ENCODE measurements at places on chromosomes 4 and X.

- no peak for DNase-seq
These were observed 9.0 kb downstream of the SEC24D start for GRCh38 chr4:118826723-118827444.

DNA sequence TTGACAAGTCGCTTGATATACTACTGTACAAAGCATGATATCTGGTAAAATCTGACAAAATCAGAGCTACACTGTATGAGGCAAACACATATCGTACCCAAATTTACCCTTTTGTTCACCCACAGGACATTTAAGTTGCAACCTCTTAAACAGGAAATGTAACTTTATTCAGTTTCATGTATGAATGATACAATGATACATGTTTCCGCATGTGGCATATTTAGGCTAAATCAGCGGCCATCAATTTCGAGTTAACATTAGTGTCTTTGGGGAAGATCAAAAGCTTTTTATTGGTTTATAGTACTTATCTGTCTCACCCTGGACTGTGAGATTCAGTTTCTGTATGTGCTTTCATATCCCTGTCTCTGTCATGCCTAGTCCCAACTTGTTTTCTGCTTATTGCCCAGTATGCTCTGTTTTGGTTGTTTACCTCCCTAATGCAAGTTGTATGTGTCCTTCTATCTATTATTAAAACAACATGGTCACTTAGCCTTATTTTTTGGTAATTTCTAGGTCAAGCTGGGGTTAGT lies 97.3 kb upstream of the HPRT1 start:
- no peak for DNase-seq

- no peak for DNase-seq
These were observed 44.9 kb downstream of the ANK2 start for GRCh38 chr4:113094331-113094730.

DNA sequence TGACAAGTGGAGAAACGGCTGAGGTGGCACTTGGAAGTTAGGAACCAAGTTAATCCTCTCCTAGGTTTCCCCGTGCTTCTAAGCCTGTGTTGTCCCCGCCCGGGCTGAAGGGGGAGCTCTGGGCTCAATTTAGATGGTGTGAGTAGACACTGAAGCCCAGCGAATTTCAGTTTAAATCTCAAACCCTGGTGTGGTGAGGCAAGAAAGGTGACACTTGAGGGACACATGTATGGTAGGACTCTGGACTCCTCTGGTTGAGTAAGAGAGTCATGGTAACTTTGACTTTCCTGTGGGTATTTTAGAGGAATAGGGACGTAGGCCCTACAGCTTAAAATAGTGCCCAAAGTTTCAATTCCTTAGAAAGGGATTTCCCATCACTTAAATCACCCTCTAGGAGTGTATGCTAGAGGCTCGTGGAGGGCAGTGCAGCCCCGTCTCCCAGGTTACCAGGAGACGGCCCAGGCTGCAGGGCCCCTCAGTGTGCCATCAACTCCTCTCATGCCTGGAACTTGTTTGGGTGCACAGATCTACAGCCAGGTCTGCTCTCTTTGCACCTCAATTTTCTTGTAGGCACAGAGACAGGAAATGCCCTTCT lies 24.0 kb downstream of the HAND2 start:
- DNase-seq = no peak

DNA sequence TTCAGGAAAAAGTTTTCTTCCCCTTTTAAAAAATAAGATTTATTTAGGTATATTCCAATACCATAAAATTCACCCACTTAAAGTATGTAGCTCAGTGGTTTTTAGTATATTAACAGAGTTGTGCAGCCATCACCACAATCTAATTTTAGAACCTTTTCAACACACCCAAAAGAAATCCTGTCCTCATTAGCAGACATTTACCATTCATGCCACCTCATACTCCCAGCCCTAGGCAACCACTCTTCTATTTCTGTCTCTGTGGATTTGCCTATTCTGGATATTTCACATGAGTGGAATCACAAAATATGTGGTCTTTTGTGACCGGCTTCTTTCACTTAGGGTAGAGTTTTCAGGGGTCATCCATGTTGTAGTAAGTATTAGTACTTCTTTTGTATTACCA lies 7.4 kb downstream of the ZNF81 start:
- DNase-seq = no peak

GRCh38 chr4:10108391-10108790 lies 8.2 kb downstream of the WDR1 start:
- no peak for DNase-seq

DNA sequence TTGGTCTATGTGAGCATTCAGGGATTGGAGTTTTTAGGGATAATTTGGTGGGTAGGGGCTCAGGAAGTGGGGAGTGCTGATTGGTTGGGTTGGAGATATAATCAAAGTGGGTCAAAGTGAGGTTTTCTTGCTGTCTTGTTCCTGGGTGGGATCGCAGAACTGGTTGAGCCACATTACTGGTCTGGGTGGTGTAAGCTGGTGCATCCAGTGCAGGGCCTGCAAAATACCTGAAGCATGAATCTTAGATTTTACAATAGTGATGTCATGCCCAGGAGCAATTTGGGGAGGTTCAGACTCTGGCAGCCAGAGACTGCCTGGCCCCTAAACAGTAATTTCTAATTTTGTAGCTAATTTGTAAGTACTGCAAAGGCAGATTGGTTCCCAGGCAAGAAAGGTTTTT lies 665.6 kb upstream of the PRKX start:
- DNase-seq = no peak

DNA sequence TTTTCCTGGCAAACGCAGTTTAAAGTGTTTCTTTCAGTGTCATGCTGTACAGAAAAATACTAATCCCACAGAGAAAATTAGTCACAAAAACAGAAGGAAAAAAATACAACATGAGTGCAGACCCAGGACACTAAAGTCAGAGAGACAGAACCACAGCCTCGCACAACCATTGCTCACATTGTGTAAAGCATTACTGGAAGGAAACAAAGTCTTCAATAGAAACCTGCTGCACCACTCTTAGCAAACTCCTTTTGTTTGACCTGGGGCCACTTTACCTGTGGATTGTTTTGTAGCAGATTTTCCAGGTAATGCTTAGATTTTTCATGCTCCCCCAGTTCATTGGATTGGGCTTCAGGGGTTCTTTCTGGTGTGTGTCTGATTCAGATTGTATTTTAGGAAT lies 131.8 kb upstream of the TMLHE start:
- DNase-seq = no peak

- DNase-seq = no peak
These were observed 1.1 kb upstream of the AP1S2 start for GRCh38 chrX:15855568-15856221.

GRCh38 chr4:27270435-27270834 lies 409.8 kb downstream of the STIM2 start:
- no peak for DNase-seq

GRCh38 chr4:173014113-173014558 lies 154.5 kb upstream of the GALNT7 start:
- no peak for DNase-seq

GRCh38 chrX:78708816-78709215 lies 38.7 kb upstream of the LPAR4 start:
- DNase-seq = no peak

- no peak for DNase-seq
These were observed 16.5 kb downstream of the MCF2 start for GRCh38 chrX:139691493-139691842.

DNA sequence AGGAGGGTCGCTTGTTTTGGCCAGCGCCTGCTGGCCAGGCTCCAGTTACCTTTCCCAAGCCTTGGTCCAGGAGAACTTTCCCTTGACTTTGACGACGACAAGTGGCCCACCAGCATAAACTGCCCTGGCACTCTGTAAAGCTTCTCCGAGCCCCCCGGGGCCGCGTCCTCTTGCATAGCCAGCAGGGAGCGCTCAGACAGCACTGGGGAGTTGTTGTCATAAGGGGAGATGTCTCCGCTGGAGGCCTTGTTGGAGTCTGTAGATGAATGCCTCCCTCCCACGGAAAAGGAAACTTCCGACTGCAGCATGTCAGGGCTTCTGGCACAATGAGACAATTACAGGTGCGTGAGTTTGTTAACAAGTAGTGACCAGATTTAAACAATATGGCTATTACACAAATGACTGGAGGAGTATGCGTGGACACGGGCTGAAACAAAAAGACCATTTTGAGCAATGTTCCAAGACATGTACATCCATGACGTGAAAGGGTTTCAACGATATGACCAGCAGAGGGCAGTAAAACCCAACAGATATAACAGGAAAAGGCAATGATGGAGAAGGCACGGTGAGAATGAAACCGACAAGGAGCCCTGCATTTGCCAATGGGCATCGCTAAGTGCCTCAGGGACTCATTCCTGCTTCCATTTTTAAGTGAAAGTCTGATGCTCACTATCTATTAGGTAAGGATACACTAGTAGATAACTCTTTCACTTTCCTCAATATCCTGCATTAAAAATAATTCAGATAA lies 33.0 kb downstream of the HCCS start:
- DNase-seq = peak; percentile 40

DNA sequence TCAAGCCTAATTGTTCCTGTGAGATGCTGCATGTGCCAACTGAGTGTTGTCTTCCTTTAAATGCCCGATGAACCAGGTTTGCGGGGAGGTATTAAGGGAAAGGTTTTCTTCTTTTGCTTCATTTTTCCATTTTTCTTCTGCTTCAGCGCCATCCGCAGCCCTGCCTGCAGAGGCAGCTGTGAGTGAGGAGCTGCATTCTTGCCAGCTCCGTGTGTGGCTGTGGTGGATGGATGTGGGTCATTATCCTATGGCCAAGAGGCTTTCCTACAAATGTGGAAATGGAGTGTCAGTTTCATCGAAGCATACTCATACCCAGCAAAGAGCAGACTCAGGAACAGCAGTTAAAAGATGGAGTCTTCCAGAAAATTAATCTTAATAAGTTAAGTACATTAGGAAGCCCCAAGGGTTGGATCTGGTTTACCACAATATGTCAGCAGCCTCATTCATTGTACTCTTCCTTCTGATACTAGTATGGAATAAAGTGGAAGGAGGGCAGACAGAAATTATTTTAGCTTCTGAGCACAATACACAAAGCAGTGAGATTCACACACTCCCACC lies 37.6 kb downstream of the TNIP3 start:
- no peak for DNase-seq

GRCh38 chrX:1264556-1264955 lies 4.1 kb upstream of the CSF2RA start:
- no peak for DNase-seq

GRCh38 chr4:184251670-184251980 lies 34.0 kb upstream of the ENPP6 start:
- no peak for DNase-seq
